Activated T-cell treated with anti-CD3 and anti-CD28 coated beads, Interleukin-2, amount 50 U/mL, for 72 hours (primary cell): ENCODE measurements at places on chromosomes 5 and 9. TPM values are rescaled to one million over a fixed set of nuclear protein-coding genes. Genes with fewer than 3 reads are reported as not detected.

DNA sequence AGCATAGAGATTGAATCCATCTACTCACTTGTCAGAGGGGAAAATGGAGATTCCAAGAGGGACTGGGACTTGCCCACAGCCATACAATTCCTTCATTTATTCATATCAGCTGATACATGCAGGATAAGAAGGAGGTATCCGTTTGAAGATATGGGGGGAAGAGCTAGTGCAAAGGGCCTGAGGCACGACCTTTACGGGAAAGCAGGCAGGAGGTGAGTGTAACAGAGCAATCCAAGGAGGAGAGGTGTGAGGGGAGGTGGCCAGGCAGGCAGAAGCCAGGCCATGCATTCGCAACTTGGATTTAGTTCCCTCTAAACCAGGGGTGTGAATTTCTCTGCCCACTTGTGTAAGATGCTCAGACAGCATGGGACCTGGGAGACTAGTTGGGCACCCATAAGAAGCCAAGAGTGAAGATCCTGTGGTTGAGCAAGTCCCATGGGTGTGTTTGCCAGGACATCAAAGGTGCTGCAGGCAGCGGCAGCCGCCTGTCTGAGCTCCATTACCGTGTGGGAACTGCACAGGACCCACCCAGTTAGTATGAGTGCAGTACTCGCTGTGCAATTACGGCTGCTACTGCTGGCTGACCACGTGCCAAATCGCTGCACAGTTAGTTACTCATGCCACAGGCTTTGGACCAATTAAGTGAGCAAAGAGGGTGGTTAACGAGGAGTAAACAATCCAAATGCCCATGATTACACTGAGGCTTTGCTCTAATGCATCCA lies 31.4 kb upstream of the FAT2 start:
- no peak for DNase-seq
- H3K36me3 ChIP-seq = no peaks in the 10 kb centered on the region
- no peak overlapping the region for H3K27ac ChIP-seq
- H3K4me1 ChIP-seq = peaks cover 7% of the 10 kb centered on the region
- no peak overlapping the region for H3K4me3 ChIP-seq

DNA sequence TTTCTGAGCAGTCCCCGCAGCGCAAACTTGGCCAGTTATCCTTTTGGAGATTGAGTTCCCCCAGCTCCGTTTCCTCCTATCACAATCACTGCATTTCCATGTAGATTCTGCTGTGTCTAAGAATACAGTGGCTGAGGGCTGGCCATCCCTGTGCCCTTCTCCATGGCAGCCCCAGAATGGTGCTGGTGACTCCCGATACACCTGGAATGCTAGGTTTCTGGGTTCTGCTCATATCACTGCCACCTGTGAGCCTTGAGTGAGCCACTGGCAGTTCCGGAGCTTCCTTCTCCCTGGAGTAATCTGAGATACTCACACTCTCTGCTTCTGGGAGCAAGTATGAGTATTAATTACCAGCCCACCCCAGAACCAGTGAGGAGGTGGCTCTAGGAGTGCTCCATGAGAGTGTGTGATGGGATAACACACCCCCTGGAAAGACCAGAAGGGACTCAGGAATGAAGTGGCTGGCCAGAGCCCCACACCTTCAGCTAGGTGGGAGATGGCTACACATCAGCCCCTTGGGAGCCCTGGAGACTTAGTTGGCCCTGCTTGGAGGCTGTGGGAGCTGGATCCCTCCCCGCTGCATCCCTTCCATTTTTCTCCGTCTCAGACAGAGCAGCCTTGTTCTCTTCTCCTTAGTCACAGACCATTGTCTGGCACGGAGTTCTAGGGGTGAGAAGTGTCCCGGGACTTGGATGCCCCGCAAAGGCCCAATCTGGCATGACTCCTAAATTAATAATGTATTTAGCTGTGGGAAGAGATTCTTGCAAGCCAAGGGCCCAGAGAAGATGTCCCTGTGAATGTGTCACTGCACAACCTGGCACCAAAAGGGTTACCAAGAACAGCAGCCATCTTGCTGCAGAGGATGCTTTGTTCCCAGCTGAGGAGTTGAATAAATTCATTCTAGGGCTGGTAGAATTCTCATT lies 4.9 kb downstream of the PCDHGC5 start:
- H3K27me3 ChIP-seq = peaks cover 83% of the 10 kb centered on the region
- no peaks in the 10 kb centered on the region for H3K36me3 ChIP-seq
- DNase-seq = no peak
- peaks cover 14% of the 10 kb centered on the region for H3K4me1 ChIP-seq

DNA sequence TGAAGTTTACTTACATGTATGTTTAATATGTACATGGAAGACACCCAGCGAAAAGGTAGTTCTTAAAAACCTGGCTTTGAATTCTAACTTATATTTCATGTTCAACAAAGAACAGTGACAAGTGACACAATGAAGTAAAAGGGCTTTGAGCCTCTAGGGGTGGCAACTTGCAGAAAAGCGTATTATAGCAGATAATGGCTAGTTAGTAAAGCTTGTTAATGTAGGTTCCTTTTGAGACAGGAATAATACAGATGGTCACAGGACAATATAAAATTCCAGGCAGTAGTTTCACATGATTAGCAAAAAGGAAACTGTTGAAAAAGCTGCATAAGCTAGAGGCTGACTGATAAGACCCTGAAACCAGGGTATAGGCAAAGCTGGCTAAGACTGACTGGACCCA lies 132.4 kb upstream of the FTMT start:
- no peak for DNase-seq
- no peaks in the 10 kb centered on the region for H3K4me1 ChIP-seq
- no peak overlapping the region for H3K27ac ChIP-seq

The FAM78A gene
- total RNA-seq = 38.0 TPM

The OGN gene
- total RNA-seq = not detected

The TMC1 gene
- 0.43 TPM for total RNA-seq
